T-helper 17 cell (primary cell): ENCODE measurements at places on chromosomes 6 and 20. TPM values are rescaled to one million over a fixed set of nuclear protein-coding genes. Genes with fewer than 3 reads are reported as not detected.
A peak's percentile ranks its signal among the peaks of the same experiment; 100 is the strongest.

DNA sequence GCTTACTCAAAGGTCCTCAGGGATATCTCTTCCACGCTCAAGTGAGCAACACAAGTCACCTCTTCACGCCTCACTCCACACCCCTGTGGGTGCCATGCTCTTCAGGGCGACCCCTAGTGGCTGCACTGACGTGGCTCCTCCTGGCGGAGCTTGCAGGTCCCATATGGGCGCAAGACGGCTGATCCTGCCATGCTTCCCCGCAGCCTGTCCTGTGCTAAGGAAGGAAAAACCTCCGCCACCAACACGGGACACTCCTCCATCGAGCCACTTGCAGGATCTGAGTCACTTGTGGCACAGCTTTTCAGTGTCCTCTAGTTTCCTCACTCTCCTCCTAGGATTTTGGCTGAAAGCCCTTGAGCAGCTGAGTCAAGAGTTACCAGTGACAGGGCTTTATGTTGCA is 90.7 kb downstream of the KHDC1L start:
- H3K27ac ChIP-seq: no peak overlapping the region
- no peak overlapping the region for H3K4me3 ChIP-seq
- peaks cover 8% of the 10 kb centered on the region for H3K27me3 ChIP-seq
- DNase-seq: no peak
- H3K4me1 ChIP-seq: peaks cover 4% of the 10 kb centered on the region

- no peaks in the 10 kb centered on the region for H3K36me3 ChIP-seq
- H3K4me3 ChIP-seq: no peak overlapping the region
- peaks cover 24% of the 10 kb centered on the region for H3K27me3 ChIP-seq
- H3K27ac ChIP-seq: no peak overlapping the region
Measured at GRCh38 chr6:148294059-148294458, 48.6 kb upstream of the SASH1 start.

GRCh38 chr6:389622-390021 is 1.9 kb upstream of the IRF4 start:
- peak overlapping the region; percentile 93 for H3K4me3 ChIP-seq
- peaks cover 33% of the 10 kb centered on the region for H3K4me1 ChIP-seq
- H3K27ac ChIP-seq: peak overlapping the region; percentile 66
- peaks cover 32% of the 10 kb centered on the region for H3K27me3 ChIP-seq
- peaks cover 3% of the 10 kb centered on the region for H3K36me3 ChIP-seq

The SMIM29 gene
- total RNA-seq: 24.3 TPM

GRCh38 chr6:142482974-142483373 is 181.2 kb downstream of the ADGRG6 start:
- peaks cover 2% of the 10 kb centered on the region for H3K4me1 ChIP-seq
- H3K36me3 ChIP-seq: no peaks in the 10 kb centered on the region
- no peak for DNase-seq
- peaks cover 19% of the 10 kb centered on the region for H3K27me3 ChIP-seq
- H3K4me3 ChIP-seq: no peak overlapping the region
- no peak overlapping the region for H3K27ac ChIP-seq

- H3K36me3 ChIP-seq: no peaks in the 10 kb centered on the region
- no peak for DNase-seq
- H3K4me1 ChIP-seq: no peaks in the 10 kb centered on the region
- H3K4me3 ChIP-seq: no peak overlapping the region
- H3K27ac ChIP-seq: no peak overlapping the region
Measured at GRCh38 chr20:20933142-20933958, 172.8 kb downstream of the LINC00237 start.

DNA sequence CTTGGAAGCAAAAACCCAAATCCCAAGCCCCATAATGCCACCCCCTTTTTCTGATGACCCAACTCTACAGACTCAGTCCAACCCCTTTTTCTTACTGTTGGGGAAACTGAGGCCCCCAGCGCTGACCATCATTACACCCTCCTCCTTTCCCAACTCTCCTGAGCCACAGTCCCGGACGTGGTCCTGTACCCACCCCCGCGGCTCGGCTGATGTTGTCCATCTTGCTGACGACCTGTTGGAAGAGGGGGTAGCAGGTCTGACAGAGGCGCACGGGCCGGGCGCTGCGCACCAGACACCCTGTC is 533 bp downstream of the OSTM1 start:
- no peaks in the 10 kb centered on the region for H3K36me3 ChIP-seq
- no peak for DNase-seq
- peak overlapping the region; percentile 87 for H3K4me3 ChIP-seq

DNA sequence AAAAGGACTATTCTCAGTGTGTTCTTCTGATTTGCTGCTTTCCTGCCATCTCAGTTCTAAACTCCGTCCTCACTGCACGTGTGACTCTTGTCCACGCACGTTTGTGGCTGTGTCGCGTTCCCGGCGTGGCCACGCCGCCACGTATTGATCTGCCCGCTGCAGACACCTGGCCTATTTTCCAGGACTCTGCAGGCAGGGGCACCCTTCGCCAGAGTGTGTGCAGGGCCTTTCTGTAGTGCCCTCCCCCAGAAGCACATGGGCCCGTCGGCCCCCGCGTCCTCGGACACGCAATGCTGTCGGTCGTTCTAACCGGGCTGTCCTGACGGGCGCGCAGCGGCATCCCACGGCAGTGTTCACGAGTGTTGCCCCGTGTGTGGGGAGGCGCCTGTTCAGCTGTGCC is 87.6 kb downstream of the YTHDF1 start:
- H3K27me3 ChIP-seq: peaks cover 25% of the 10 kb centered on the region
- DNase-seq: no peak
- no peak overlapping the region for H3K4me3 ChIP-seq
- no peak overlapping the region for H3K27ac ChIP-seq
- peaks cover 4% of the 10 kb centered on the region for H3K36me3 ChIP-seq
- peaks cover 2% of the 10 kb centered on the region for H3K4me1 ChIP-seq

The RING1 gene
- 27.9 TPM for total RNA-seq

The GATA5 gene
- total RNA-seq: not detected

- DNase-seq: no peak
- no peak overlapping the region for H3K4me3 ChIP-seq
- no peak overlapping the region for H3K27ac ChIP-seq
- H3K27me3 ChIP-seq: peaks cover 26% of the 10 kb centered on the region
- no peaks in the 10 kb centered on the region for H3K36me3 ChIP-seq
Measured at GRCh38 chr6:35810971-35811698, 6.0 kb downstream of the LHFPL5 start.

DNA sequence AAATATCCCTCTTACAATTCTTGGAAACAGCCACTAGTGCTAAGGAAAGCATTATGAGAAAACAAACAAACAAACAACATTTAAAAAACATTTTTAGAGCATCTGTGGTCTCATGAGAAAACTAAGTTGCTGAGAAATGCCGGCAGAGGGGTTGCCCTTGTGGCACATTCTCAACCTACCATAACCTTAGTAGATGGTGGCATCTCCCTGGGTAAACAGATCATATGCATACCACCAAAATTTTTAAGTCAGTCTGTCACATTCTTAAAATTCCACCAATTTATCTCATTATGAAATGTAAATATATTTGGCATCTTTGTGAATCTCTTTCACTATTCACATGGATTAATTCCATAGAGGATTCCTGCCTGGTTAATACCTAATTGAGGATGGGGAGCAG is 575.7 kb upstream of the MARCKS start:
- no peak for DNase-seq
- H3K27me3 ChIP-seq: no peaks in the 10 kb centered on the region
- H3K36me3 ChIP-seq: no peaks in the 10 kb centered on the region
- no peak overlapping the region for H3K27ac ChIP-seq
- no peaks in the 10 kb centered on the region for H3K4me1 ChIP-seq

DNA sequence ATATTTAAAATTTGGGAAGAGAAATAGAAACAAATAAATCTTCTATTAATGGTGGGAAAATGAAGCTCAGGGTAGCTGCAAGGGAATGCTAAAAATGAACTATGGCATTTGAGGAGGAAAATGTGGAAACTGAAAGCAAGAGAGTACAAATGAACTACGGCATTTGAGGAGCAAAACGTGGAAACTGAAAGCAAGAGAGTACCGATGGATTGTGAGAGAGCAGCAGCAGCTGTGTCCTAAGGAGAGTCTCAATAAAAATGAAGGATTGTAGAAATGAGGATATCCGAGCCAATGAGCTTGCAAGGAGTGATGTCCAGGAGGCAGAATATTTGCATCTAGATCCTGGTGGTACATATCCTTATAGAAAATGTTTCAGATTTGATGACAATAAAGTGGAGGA is 547.1 kb upstream of the ZNF337 start:
- no peaks in the 10 kb centered on the region for H3K4me1 ChIP-seq
- H3K27me3 ChIP-seq: no peaks in the 10 kb centered on the region
- H3K27ac ChIP-seq: no peak overlapping the region
- no peaks in the 10 kb centered on the region for H3K36me3 ChIP-seq

DNA sequence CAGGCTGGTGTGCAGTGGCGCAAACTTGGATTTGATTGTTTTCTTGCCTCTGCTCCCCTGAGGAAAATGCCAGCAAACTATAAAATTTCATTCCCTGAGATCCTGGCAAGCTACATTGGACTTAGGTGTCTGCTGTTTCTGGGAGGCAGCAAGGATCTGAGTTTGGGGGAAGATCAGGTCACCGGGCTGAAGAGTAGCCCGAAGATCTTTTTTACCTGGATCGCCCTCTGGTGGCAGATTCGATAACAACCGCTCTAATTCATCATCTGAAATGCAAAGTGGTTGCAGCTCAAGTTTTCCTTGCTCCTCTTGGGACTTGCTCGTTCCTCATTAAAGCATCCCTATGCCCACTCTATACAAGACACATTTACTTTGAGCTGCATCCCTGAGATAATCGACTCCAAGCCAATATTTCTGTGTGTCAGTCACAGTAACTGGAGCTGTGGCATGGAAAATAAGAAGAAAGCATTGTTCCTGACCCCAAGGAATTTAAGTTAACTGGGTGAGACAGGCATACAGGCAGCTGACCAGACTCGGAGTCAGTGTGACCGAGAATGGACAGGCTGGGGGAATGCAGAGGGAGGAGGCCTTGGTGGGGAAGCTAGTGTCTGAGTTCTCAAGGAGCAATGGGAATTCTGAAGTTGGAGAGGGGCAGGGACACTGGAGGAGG is 131.8 kb upstream of the PROKR2 start:
- peak; percentile 12 for DNase-seq
- no peak overlapping the region for H3K27ac ChIP-seq
- no peaks in the 10 kb centered on the region for H3K36me3 ChIP-seq
- H3K27me3 ChIP-seq: peaks cover 59% of the 10 kb centered on the region

- no peak for DNase-seq
- H3K27ac ChIP-seq: no peak overlapping the region
- H3K4me3 ChIP-seq: no peak overlapping the region
- no peaks in the 10 kb centered on the region for H3K36me3 ChIP-seq
- no peaks in the 10 kb centered on the region for H3K4me1 ChIP-seq
Measured at GRCh38 chr6:122077603-122078002, 321.8 kb upstream of the HSF2 start.

DNA sequence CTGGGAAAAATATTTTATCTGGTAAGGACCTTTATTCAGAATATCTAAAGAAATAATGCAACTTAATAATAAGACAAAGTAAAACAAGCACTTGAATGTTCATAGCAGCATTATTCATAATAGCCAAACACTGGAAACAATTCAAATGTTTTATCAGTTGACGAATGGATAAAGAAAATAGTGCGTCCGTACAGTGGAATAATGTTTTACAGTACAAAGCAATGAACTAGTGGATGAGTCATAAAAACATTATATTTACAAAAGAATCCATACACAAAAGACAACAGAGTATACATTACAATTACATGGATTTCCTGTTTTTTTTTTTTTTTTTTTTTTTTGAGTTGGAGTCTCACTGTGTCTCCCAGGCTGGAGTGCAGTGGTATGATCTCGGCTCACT is 12.7 kb downstream of the SMAP1 start:
- H3K4me3 ChIP-seq: no peak overlapping the region
- H3K36me3 ChIP-seq: no peaks in the 10 kb centered on the region
- H3K27me3 ChIP-seq: no peaks in the 10 kb centered on the region
- no peak for DNase-seq

GRCh38 chr20:10462516-10462915 is 27.4 kb downstream of the SLX4IP start:
- peaks cover 8% of the 10 kb centered on the region for H3K36me3 ChIP-seq
- H3K4me1 ChIP-seq: peaks cover 3% of the 10 kb centered on the region
- DNase-seq: no peak
- H3K27ac ChIP-seq: no peak overlapping the region

DNA sequence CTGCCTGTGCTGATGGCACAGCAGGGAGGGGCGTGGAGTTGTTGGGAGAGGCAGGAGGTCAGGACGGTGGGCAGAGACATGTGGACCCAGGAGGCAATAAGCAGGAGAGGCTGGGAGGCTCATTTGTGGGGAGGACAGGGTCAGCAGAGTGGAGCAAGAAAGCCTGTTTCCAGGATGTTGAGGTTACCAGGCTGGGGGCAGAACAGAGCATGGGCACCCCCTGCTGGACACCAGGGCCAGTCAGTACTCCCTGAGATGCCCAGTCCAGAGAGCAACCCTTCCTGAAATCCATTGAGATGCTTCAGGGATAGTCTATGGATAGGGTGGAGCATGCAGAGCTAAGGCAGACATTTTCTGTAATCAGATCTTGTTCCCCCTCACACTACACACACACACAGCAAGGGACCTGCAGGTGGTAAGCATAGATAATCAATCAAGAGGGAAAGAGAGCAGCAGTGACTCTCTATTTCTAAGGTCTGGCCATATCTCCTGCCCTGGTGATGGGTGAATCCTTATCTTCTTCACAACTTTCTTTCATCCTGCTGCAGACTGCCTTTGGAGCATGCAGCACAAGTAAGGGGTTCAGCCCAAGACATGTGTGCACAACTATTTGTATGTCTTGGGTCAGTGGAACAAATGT is 41.7 kb downstream of the MOCS1 start:
- no peaks in the 10 kb centered on the region for H3K36me3 ChIP-seq
- no peak for DNase-seq
- H3K27me3 ChIP-seq: peaks cover 24% of the 10 kb centered on the region
- H3K27ac ChIP-seq: no peak overlapping the region
- no peak overlapping the region for H3K4me3 ChIP-seq
- H3K4me1 ChIP-seq: no peaks in the 10 kb centered on the region

- no peaks in the 10 kb centered on the region for H3K36me3 ChIP-seq
- no peak overlapping the region for H3K4me3 ChIP-seq
- no peak for DNase-seq
- no peak overlapping the region for H3K27ac ChIP-seq
- no peaks in the 10 kb centered on the region for H3K4me1 ChIP-seq
Measured at GRCh38 chr6:163302747-163303146, 111.8 kb upstream of the QKI start.
